ENCODE measurements at places on chromosomes 4 and X.

GRCh38 chr4:128551280-128551679, 258.2 kb upstream of the JADE1 start:
- no peak for DNase-seq

DNA sequence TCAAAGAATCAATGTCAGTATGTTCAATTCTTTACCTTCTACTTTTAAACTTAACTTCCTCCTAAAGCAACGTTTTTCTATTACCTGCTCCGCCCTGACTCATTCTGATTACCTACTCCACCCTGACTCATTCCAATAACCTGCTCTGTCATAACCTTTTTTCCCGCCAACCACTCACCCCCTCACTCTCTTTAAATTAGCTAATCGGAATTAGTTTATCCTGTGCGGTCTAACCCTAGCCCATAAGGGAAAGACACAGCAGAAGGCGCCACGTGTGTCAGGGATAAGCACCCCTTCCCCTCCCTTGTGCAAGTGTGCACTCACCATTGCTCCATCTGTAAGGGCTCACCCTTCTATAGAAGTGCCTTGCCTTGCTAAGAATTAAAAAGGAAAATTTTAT, 64.4 kb downstream of the EIF4E start:
- DNase-seq, result no peak

GRCh38 chr4:160142579-160142978, 1039.7 kb downstream of the RAPGEF2 start:
- no peak for DNase-seq

GRCh38 chrX:86148024-86148511, at the start of gene DACH2:
Gene DACH2 (plus strand): TSS chrX:86148451.
- DNase-seq, result no peak

- no peak for DNase-seq
Measured at GRCh38 chr4:138561906-138562305, 319.8 kb upstream of the SLC7A11 start.

DNA sequence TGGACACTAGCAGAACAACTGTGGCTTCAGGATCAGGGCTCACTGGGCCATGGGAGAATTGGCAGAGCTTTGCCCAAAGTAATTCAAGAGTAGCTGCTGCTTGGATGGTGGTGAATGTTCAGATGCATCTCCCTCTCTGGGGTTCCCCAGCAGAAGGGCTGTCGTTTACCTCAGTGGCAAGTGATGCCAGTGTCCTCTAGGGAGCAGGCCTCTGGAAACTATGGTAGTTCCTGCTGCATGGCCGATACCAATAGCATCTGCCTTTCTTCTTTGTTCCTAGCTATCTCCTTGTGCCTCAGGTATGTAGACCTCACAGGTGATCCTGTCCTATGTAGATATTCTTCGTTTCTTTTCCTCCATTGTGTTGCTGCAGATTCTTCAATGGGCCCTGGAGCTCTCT, 26.4 kb downstream of the HMGB2 start:
- DNase-seq, result no peak

- no peak for DNase-seq
Measured at GRCh38 chr4:48321312-48321711, 20.0 kb upstream of the SLAIN2 start.

DNA sequence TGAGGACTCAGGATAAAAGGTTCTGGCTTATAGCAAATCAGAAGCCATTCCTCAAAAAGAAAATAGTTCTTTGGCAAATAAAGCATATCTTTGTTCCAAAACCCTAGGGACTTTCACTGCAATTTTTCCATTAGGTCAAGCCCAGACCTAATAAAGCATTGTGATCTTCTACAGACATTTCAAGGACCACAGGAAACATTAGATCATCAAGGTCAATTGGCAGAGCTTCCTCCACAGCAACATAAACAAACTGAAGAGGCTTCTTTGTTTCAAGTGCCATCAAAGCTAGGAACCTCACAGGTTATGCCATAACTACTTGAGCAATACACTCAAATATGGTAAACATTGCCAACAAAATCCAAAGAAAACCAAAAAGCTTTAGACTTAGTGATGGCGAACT, 144.9 kb downstream of the ANXA5 start:
- DNase-seq, result no peak

- DNase-seq, result no peak
Measured at GRCh38 chrX:21660156-21660555, 2.0 kb upstream of the KLHL34 start.

DNA sequence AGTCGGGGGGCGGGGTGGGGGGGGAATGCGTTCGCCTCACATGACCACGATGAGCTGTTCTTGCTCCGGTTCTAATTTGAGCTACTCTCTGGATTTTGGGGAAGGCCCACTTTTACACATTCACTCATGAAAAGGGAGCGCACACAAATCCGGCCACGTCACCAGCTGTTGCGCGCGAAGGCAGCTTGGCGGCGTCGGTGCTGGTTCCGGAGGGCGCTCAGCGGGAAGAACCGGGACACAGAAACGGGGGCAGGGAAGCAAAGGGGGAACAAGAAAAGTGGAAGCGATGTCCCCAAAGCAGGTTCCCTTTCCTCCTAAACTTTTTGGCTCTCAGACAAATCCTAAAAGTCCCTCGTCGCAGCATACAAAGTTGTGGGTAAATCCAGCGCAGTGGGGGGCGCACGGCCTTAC, 605 bp downstream of the ANXA5 start:
- DNase-seq, result no peak

DNA sequence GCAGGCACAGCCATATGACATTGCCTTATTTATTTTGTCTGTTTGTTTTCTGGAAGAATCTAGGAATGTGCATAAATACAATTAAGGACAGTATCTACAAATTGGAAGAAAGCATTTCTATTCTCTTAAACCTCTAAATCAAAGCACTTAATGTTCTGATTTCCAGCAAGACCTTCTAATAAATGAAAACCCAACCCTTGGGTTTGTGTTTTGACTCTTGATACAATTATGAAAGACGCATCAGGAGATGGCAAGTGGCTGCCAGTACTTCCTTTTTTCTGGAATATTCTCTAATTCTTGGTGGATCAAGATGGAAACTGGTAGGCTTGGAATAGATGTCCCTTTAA, 437 bp upstream of the CPE start:
- DNase-seq, result no peak

DNA sequence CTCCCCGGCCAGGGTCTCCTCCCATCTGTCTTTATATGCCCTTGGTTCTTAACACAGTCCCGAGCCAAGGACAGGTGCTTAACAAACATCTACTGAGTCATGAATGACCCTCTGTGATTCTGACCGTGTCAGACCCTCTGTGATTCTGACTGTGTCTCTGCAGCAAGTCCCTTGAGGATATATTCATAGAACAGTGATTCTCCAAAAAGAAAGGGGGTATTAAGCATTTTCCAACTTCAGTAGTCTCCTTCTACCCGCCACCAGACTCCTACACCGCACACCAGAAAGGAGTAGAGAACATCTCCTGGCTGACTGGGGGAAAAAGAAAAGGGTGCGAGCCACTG, 13.6 kb downstream of the ACSL1 start:
- no peak for DNase-seq

DNA sequence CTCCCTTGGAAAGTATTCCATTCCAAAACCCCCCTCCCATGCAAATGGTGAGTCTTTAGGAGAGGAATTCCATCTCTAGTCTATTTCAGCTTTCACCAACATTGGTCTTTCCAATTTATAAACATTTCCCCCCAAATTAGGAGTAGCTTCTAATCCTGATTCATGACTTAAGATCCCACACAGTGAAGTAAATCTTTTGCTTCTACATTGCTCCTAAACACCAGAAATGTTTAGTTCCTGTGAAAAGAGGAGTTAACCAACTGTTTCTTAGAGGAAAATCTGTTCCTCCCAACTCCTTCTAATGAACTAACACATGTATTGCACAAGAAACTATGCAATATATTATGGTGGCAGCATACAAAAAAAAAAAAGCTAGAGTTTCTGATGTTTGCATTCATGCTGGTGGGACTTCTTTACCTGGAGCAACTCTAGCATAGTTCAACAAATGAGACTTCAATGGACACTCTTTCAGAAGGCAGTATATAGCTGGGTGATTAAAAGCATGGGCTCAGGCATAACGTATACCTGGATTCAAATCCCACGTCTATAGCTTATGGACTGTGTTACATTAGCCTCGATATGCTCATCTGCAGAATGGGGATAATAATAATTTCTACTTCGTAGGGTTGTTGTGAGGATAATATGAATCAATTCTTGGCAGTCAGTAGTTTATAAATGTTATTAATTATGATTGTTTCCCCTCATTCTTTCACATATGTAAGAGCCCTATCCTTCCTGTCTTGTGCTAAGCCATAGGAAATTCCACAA, 131.6 kb upstream of the TMEM164 start:
- no peak for DNase-seq

DNA sequence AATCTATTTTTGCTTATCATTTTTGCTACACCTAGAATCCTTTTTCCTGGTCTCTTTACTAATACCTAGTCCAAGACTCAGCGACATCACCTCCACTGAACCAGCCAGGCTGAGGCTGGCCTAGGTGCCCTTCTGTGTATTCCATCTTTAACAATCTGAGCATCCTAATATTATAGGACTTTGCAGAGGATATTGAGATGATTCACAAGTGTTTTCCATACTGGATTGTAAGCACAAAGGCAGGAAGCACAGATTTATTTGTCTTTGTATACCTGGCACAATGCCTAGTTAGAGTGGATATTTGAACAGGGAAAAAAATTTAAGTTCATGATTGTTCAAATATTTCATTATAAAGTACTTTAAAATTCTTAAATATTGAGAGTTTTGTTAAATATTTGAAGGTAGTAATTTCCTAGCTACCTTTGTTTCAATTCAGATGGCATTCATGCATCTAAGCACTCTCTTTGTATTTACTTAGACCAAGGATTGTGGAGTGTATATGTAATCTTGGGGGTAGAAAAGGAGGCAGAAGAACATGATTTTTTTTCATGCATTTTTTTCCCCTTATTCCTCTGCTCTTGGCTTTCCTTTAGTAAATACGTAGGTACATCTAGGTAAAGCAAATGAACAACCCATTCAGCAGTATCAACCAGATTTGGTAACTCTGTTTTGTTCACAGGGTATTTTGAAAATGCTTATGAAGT, 18.4 kb downstream of the SMARCA5 start:
- no peak for DNase-seq

GRCh38 chrX:41257801-41258200, 76.2 kb upstream of the DDX3X start:
- no peak for DNase-seq

- DNase-seq, result peak; percentile 43
Measured at GRCh38 chr4:6354119-6354518, 84.5 kb downstream of the WFS1 start.
